ENCODE measurements at places on chromosomes 16 and 17.
A peak's percentile ranks its signal among the peaks of the same experiment; 100 is the strongest.

- ATAC-seq = no peak
Measured at GRCh38 chr17:46011711-46012505, 12.9 kb downstream of the STH start.

- no peak for ATAC-seq
Measured at GRCh38 chr17:45948498-45948880, 50.6 kb upstream of the STH start.

DNA sequence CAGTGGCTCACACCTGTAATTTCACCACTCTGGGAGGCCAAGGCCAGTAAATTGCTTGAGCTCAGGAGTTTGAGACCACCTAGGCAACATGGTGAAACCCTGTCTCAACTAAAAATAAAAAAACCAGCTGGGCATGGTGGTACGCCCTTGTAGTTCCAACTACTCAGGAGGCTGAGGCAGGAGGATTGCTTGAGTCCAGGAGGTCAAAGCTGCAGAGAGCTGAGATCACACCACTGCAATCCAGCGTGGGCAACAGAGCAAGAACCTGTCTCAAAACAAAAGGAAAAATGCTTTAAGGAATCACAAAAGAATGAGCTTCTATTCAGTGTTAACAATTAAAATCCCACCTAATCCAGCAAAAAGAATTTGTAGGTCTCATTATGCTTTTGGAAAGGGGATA lies 5.9 kb downstream of the PRR11 start:
- ATAC-seq = no peak

GRCh38 chr17:37392024-37392590 lies 14.5 kb downstream of the ACACA start:
- peak; percentile 96 for ATAC-seq

DNA sequence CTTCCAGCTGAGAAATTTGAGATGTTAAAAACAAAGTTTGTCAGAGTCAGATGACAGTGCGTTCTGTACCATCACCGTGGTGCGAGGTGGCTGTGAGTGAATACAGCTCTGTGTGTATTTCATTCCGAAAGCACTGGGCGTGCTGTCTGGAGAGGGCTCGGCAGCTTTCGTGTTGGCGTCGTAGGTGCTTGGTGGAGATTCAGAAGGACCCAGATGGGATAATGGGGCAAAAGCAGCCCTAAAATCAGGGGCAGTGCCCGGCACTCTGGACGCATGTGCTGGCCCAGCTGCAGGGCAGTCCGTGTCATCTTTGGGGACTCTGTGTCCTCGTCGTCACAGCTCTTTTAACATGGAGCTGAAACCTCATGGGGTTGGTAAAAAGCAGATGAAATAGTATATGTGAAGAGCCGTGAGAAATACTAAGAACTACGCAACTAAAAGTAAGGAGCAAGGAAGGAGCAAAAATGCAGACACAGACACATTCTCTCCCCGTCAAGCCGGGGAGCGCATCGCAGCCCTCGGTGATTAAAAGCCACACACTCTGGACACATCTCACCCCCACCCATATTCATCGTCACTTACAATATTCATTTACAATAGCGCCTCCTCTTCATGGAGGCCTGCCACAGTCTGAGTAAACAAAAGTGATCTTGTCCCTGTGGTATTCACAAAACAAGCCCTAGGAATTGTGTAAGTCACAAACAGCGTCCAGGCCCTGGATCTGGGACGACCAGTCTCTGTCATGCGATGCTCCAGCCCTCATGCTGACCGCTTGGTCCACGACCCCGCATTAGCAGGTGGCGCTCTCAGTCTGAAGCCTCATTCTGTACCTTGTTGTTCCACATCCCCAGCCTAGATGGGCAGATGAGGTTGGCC lies 206.7 kb downstream of the RPTOR start:
- no peak for ATAC-seq
